Activated gamma-delta T cell treated with anti-CD3 and anti-CD28 coated beads, Interleukin-2, amount 50 U/mL, for 16 hours (primary cell): ENCODE measurements at places on chromosomes 11 and 22.

DNA sequence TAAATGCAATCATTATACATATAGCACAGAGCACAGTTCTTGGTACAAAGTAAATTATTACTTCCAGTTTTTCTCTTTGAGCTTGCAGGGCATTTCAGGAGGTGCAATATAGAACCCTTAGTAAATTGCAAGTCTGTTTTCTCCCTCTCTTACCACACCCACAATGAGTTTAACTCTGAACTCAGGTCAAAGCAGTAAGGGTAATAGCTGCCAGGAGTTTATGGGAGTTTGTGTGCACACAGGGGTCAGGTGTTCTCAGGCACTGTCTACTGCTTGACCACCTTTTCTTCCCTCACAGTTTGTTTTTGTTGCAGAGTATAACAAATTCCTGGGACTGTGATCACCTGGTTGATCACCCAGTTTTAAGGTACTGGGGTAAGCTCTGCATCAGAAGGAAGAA lies 478.5 kb upstream of the TENM4 start:
- no peak for DNase-seq

DNA sequence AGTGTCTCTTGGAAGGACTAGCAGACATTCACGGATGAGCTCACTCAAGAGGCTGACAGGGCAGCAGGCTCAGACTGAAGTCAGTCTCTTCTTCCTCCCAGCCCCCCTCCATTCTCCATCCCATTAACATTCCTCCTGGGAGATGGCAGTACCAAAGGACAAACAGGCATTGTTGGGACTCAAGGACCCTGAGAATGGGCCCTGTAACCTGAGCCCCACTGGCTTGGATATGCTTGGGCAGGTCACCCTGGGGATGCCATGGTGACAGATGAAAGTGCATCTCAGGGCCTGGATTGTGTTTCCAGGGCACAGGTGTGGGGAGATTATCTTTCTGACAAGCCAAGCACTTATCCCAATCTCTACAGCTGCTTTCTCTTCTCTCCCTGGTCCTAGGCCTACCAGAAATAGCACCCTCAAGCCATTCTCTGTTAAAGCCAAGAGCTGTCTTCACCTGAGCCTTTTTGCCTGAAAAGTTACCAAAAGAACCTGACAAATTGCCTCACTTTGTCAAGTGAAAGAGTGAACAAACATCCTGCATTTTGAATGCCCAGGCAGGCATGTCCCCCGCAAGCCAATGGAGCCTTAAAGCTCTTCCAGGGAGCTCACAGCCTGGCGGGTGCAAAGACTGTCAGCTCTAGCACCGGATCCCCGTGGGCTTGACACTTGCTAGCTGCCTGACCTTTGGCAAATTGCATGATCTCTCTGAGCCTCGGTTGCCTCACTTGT lies 366.0 kb upstream of the NARS2 start:
- no peak for DNase-seq

DNA sequence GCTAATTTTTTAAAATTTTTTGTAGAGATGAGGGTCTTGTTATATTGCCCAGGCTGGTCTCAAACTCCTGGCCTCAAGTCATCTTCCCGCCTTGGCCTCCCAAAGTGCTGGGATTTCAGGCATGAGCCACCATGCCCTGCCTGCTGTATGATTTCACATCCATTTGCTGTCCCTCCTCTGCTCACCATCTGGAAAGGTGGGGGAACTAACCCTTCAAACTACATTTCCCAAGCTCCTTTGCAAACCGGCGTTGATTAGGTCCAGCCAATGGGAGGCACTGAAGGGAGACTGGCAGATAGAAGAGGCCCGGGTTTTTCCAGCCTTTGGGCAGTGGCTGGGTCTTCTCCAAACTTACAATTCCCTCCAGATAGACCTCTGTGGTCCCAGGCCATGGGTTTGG lies 19.3 kb downstream of the RFPL1 start:
- DNase-seq: no peak

DNA sequence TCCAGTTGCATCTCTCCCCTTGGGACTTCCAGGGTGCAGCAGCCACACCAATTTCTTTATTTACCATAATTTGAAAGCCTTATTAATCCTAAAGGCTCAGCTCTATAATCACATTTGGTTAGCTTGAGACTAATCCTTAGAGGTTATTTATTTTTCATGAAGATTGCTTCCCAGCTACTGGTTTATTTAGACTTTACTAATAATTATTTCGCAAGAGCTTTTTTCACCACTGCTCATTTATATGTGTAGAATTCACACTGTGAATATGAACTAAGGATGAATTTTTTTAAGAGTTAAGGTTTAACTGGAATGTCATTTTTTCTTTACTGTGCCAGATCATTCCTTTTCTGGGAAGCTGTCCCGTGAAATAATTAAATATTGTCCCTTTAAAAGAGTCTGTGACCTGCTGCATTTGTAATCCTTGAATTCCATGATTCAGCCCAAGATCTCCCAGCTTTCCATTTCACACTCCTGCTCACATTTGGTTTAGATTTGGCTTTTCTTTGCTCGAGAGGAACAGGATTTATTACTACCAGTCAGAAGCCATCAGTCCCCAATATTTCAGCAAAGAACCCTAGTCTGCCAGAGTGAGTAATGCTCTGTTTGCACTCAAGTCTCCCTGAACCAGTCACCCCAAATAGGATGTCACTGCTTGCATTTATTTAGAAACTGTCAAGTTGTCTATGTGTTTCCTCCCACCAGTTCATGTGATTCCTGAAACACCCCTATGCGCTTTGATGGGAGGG lies 4.4 kb upstream of the CD44 start:
- no peak for DNase-seq

GRCh38 chr11:75733431-75734107 lies 15.9 kb downstream of the MOGAT2 start:
- DNase-seq: no peak

DNA sequence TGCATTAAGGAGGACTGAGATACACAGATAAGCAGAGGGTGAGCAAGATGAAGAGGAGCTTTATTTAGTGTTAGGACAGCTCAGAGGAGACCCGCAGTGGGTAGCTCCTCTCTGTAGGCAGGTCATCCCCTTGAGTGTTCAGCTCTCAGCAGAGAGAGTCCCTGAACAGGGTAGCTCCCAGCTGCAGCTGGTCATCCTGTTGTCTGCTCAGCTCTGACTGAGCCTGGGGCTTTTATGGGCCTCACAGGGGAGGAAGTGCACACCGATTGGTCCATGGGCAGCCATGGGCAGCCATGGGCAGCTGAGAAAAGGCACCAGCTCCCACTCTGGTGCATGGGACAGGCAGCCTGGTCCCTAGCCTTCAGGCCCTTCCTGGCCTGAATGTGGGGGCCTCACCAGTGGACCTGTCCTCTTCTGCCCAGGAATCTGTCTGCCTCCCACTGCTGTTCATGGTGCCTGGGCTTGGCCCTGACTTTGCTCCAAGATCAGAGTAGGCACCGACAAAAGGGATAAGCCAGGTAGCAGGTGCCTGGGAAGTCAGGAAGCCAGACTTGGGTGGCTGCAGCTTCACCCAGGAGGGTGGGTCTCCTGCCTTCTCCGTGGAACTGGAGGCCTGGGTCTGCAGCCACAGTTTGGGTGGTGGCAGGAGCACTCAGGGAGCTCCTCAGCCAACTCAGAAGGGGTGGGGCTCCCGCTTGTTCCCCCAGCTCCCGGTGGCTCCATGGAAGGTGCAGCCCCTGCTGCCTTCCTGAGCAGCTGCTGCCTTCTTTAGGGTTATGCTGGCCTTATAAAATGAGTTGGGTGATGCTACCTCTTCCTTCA lies 54.7 kb downstream of the MYEOV start:
- DNase-seq: no peak

- DNase-seq: no peak
These were observed 4.4 kb upstream of the FBXO3 start for GRCh38 chr11:33778675-33779074.

- no peak for DNase-seq
These were observed 1.1 kb upstream of the RASSF10 start for GRCh38 chr11:13008061-13008435.

DNA sequence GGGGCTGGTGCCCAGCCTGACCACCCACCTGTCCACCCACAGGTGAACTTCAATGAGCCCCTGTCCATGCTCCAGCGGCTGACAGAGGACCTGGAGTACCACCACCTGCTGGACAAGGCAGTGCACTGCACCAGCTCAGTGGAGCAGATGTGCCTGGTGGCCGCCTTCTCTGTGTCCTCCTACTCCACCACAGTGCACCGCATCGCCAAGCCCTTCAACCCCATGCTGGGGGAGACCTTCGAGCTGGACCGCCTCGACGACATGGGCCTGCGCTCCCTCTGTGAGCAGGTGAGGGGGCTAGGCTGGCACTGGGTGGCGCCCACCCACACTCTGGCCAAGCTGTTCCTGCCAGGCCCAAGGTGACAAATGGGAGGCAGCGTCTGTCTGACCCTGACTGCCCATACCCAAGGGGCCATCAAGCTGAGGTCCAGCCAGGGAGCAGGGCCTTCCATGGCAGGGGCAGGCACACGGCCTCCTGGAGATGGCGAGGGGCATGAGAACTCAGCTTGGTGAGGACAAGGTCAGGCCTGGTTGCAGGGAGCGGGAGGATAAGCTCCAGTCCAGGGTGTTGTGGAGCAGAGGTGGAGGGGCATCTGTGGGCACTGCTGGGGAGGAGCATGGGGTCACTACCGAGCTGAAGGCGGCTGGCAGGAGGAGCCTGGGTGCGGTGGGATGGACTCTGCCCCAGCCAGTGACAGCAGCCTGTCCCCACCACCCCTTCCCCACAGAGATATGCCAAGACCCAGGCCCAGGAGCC lies 77.7 kb downstream of the MORC2 start:
- no peak for DNase-seq

DNA sequence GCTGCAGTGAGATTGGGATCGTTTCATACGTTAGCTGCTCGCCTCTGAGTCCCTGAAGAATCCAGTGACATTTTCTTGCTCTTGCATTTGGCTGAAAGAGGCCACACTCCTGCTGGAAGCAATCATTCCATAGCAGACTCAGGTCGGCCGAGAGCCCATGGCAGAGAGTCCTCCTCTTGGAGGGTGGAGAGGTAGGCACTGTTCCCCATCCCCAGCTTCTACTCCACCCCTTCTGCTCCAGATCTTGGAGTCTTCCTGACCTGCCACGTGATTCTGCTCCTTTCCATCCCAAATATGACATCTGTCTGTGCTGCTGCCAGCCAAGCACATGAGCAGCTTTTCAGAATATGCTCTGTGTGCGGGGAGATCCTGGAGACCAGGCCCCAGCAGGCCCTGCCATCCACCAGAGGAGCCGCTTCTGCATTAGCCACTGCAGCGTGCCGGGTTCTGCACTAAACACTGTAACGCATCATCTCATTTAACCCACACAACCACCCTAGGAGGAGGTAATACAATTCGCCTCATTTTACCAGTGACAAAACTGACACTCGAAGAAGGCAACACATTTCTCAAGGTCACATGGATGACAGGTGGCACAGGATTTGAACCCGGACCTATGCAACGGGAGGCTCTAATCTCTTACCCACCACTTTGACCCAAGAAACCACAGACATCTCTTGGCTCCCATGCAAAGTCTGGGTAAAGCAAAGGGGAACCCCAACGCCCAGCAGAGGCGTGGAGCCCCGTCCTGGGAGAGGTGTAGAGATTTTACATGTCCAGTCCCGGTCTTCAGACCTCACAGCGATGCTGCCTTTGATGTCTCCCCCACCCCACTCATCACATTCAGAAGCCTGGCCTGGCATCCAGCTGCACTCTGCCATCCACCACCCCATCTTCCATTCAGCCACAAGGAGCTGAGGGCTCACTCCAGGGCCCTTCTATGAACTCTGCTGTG lies 78.8 kb downstream of the FEZ1 start:
- no peak for DNase-seq

- no peak for DNase-seq
These were observed 1.2 kb downstream of the UBE2L6 start for GRCh38 chr11:57566005-57566904.

DNA sequence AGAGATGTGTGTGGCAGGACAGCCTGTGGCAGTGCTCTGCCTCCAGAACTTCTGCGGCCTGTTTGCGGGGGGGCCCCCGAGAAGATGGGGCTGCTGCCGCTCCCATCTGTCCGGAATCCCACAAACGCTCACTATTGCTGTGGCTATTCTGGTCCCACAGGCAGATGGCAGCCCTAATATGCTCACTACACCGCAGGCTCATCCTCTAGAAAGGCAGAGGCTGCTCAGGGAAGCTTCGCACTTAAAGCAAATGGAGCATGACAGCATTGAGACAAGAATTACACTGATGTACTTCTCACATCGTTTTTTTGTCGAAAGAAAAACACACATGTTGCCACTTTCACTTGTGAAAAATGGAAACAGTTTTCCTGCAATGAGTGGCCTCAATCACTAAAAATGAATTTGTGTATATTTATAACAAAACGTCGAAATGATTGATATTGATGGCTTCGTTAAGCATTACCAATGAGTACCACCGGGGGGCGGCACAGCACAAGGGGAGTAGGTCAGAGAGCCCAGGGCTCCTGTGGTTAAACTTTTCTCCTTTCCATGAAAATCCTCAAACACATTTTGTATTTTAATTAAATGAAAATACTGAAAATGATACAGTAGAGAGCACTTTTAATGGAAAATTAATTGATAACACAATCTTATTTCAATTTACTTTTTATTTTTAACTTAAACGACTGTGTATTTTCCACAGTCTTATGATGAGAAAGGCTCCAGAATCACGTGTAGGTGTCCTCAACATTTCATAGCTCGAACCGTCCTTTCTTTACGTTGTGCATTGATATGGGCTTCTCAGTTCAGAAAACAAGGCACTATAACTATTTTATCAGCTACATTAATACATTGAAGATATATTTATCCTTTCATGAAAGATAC lies 69.1 kb downstream of the CTTN start:
- DNase-seq: no peak

DNA sequence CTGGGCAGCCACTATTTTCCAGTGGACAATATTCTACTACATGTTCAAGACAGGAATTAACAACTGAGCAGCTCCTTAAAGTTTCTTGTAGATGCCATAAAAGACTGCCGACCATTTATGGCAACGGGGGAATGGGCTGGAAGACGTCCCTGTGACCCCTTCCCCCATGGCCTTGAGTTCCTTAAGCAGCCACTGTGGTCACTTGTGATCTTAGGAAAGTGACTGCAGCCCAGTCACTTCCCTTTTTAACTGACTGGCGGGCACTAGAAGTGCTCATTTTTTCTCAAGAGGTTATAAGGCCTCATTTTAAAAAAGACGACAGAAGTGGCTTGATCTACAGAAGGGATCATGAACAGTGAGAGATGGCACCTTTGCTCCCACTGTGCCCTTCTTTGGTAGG lies 153.2 kb upstream of the NARS2 start:
- no peak for DNase-seq
